ENCODE measurements at places on chromosomes 12 and 14. TPM values are rescaled to one million over a fixed set of nuclear protein-coding genes. Genes with fewer than 3 reads are reported as not detected.

DPPA3 gene
- total RNA-seq: not detected

ESRRB gene
- not detected for total RNA-seq

KRT6C gene
- 0.14 TPM for total RNA-seq

DUSP16 gene
- total RNA-seq: 20.5 TPM

GLI1 gene
- total RNA-seq: not detected

TSHR gene
- not detected for total RNA-seq

SLC7A7 gene
- 2.8 TPM for total RNA-seq

RASAL1 gene
- not detected for total RNA-seq

ANO2 gene
- 0.59 TPM for total RNA-seq

MDP1 gene
- total RNA-seq: 22.4 TPM

AMDHD1 gene
- total RNA-seq: 0.26 TPM

ISM2 gene
- total RNA-seq: not detected

INHBE gene
- not detected for total RNA-seq

RNASE1 gene
- 107 TPM for total RNA-seq

GZMB gene
- total RNA-seq: 2.8 TPM

CDKL1 gene
- total RNA-seq: 38.1 TPM

SIX6 gene
- total RNA-seq: not detected

LRP1 gene
- total RNA-seq: 164 TPM

LMNTD1 gene
- total RNA-seq: not detected

FOXG1 gene
- total RNA-seq: not detected

CACNB3 gene
- 9.2 TPM for total RNA-seq
